ENCODE measurements at places on chromosomes 13 and 19.

DNA sequence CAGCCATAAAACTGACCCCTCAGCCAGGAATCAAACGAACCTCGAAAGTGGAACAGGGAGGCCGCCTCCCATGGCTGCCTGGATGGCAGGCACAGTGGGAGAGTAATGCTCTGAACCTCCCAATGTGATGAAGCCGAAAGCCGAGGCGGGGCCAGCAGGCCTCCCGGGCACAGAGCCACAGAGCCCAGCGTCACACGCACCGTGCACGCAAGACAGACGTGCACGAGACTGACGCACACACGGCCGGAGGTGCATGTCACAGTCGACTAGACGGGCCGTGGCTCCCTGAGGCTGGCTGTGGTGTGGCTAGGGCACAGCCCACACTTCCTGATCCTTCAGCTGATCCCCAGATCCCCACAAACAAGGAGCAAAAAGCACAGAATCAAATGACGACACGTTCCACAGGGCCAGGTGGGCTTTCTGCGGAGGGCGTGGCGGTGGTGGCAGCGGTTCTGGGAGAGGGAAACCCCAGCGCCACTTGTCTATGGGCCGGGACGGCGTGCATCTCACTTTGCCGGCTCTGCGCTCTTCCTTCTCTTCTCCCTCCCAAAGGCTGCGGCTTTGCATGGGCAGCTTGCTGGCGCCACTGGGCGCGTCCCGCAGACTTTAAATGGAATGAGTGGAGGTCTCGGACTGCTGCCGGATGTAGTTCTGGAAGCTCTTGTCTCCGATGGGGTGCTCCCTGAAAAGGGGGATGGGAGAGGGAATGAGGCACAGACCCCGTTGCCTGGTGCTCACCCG lies 5.0 kb upstream of the C13orf46 start:
- H3K27me3 ChIP-seq = no peaks in the 10 kb centered on the region
- peaks cover 43% of the 10 kb centered on the region for H3K36me3 ChIP-seq
- H3K27ac ChIP-seq = no peak overlapping the region
- no peak overlapping the region for H3K4me3 ChIP-seq

- H3K36me3 ChIP-seq = no peaks in the 10 kb centered on the region
- H3K27ac ChIP-seq = no peak overlapping the region
- no peaks in the 10 kb centered on the region for H3K4me1 ChIP-seq
- no peak for DNase-seq
- H3K27me3 ChIP-seq = no peaks in the 10 kb centered on the region
These were observed 327.0 kb upstream of the SLITRK5 start for GRCh38 chr13:87344176-87344575.

GRCh38 chr19:13064092-13064489 lies 38.6 kb downstream of the LYL1 start:
- peaks cover 28% of the 10 kb centered on the region for H3K27me3 ChIP-seq
- no peak for DNase-seq
- H3K27ac ChIP-seq = no peak overlapping the region
- H3K4me3 ChIP-seq = no peak overlapping the region

DNA sequence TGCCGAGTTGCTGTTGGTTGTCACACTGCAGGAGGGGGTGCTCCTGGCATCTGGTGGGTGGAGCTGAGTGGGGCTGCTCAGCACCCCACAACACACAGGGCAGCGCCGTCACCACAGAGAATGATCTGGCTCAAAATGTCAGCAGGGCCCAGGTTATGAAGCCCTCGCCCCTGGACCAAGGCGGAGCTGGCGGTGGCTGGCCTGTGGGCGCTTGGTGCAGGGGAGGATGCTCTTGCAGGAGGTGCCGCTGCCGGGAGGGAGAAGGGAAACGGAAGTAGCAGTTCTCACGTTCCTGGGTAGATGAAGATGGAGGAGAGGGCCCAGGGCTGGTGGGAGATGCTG lies 14.2 kb upstream of the LENG8 start:
- peaks cover 17% of the 10 kb centered on the region for H3K4me1 ChIP-seq
- no peak overlapping the region for H3K27ac ChIP-seq
- peaks cover 6% of the 10 kb centered on the region for H3K36me3 ChIP-seq
- H3K27me3 ChIP-seq = peaks cover 3% of the 10 kb centered on the region
- H3K4me3 ChIP-seq = peak overlapping the region; percentile 51
- DNase-seq = no peak

- peak; percentile 62 for DNase-seq
- peaks cover 29% of the 10 kb centered on the region for H3K27me3 ChIP-seq
- H3K36me3 ChIP-seq = no peaks in the 10 kb centered on the region
- no peak overlapping the region for H3K27ac ChIP-seq
- H3K4me1 ChIP-seq = peaks cover 15% of the 10 kb centered on the region
These were observed 4.9 kb upstream of the KLK15 start for GRCh38 chr19:50838239-50838638.

GRCh38 chr19:1783874-1784273 lies 28.2 kb downstream of the ATP8B3 start:
- no peak overlapping the region for H3K4me3 ChIP-seq
- no peak for DNase-seq
- no peaks in the 10 kb centered on the region for H3K4me1 ChIP-seq
- peaks cover 19% of the 10 kb centered on the region for H3K27me3 ChIP-seq

- DNase-seq = no peak
- no peaks in the 10 kb centered on the region for H3K4me1 ChIP-seq
- H3K27me3 ChIP-seq = peaks cover 1% of the 10 kb centered on the region
- peaks cover 10% of the 10 kb centered on the region for H3K36me3 ChIP-seq
- no peak overlapping the region for H3K4me3 ChIP-seq
- no peak overlapping the region for H3K27ac ChIP-seq
These were observed 610 bp downstream of the ZSCAN1 start for GRCh38 chr19:58034477-58034793.

DNA sequence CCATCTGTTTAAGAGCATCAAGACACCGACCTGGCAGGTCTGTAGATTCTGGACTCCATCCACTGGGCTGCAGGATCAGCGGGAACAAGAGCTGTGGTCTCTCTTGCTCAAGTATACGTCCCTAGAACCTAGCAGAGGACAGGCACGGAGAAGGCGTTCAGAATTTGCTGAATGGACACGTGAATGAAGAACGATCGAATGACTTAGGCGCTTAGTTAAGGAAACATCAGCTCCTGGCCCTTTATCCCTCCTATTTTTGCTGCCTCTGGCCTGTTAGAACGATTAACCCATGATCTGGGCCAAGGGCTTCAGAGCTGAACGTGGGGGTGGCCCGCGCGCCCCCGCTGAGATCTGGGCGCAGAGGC lies 953 bp downstream of the DZIP1 start:
- DNase-seq = peak; percentile 51
- no peak overlapping the region for H3K27ac ChIP-seq
- H3K27me3 ChIP-seq = peaks cover 60% of the 10 kb centered on the region
- peaks cover 8% of the 10 kb centered on the region for H3K4me1 ChIP-seq
- peak overlapping the region; percentile 52 for H3K4me3 ChIP-seq

DNA sequence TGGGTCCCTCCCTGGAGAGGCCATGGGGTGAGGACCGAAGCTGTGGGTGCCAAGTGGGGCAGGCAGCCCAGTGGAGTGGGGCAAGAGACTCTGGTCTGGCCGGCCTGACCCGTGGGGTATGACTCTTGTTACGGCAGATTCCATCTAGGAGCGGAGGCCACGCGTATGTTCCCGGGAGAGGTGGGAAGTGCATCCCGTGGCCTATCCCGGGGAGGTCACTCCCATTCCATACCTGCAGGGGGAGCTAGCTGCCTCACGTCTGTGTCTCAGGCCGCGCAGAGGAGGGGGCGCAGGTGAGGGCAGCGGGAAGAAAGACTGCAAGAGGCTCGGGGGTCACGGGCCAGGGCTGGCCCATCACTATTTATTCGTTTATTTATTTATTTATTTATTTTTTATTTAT lies 4.9 kb downstream of the CSNK1G2 start:
- DNase-seq = peak; percentile 76
- peak overlapping the region; percentile 27 for H3K27ac ChIP-seq
- H3K4me1 ChIP-seq = peaks cover 18% of the 10 kb centered on the region
- peaks cover 23% of the 10 kb centered on the region for H3K36me3 ChIP-seq

GRCh38 chr13:114146629-114147028 lies 14.2 kb upstream of the RASA3 start:
- H3K4me3 ChIP-seq = peak overlapping the region; percentile 41
- no peaks in the 10 kb centered on the region for H3K27me3 ChIP-seq
- H3K27ac ChIP-seq = peak overlapping the region; percentile 3
- DNase-seq = peak; percentile 74
- peaks cover 2% of the 10 kb centered on the region for H3K36me3 ChIP-seq

DNA sequence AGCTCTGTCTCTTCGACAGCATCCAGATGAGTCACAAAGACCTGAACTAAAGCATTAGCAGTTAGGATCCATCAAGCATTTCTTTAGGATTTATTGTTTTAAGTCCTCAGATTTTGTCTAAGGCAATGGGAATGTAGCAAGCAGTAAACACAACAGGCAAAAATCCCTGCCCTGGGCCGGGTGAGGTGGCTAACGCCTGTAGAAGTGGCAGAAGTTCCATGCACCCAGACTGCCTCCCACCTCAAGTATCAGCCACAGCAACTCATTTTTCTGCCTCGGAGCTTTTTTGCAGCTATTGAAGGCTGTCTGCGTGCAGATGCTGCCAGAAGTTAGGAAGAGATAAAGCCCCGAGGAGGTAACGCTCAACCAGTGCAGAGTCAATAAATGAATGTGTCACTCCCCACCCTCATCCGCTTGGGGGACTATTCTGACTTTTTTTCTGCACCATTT lies 47.1 kb upstream of the MRI1 start:
- H3K4me3 ChIP-seq = no peak overlapping the region
- H3K36me3 ChIP-seq = no peaks in the 10 kb centered on the region
- peaks cover 11% of the 10 kb centered on the region for H3K27me3 ChIP-seq
- H3K4me1 ChIP-seq = no peaks in the 10 kb centered on the region
- H3K27ac ChIP-seq = no peak overlapping the region

- no peak overlapping the region for H3K27ac ChIP-seq
- H3K4me3 ChIP-seq = peak overlapping the region; percentile 89
- peaks cover 17% of the 10 kb centered on the region for H3K4me1 ChIP-seq
- DNase-seq = no peak
These were observed 639 bp downstream of the STARD13 start for GRCh38 chr13:33284916-33285315.

- no peaks in the 10 kb centered on the region for H3K36me3 ChIP-seq
- DNase-seq = no peak
- no peaks in the 10 kb centered on the region for H3K27me3 ChIP-seq
- H3K4me3 ChIP-seq = no peak overlapping the region
These were observed 320.3 kb downstream of the SUCLA2 start for GRCh38 chr13:47680748-47681147.

- H3K4me3 ChIP-seq = peak overlapping the region; percentile 70
- peak overlapping the region; percentile 94 for H3K27ac ChIP-seq
- peaks cover 24% of the 10 kb centered on the region for H3K4me1 ChIP-seq
These were observed 8.1 kb downstream of the MRPL4 start for GRCh38 chr19:10260141-10260584.

DNA sequence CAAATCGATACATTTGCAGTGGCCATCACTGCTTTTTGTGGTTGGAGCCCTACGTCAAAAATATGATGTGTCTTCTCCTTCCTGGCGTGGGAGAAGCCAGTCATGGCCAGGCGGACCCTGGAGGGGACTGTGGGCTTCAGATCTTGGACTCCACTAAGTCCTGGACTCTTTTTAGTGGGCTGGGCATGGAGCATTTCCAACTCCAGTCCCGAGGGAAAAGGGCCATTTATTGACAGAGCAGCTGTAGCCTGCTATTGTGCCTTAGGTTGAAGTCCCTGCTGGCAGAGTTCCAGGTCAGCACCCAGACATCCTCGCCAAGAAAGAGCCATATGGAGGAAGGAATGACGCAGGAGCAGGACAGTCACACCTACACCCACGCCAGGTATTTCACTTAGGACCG lies 179.2 kb upstream of the ZNF507 start:
- no peaks in the 10 kb centered on the region for H3K36me3 ChIP-seq
- no peaks in the 10 kb centered on the region for H3K27me3 ChIP-seq
- H3K4me3 ChIP-seq = no peak overlapping the region

- peaks cover 67% of the 10 kb centered on the region for H3K27me3 ChIP-seq
- H3K4me1 ChIP-seq = peaks cover 4% of the 10 kb centered on the region
- H3K27ac ChIP-seq = no peak overlapping the region
- no peaks in the 10 kb centered on the region for H3K36me3 ChIP-seq
- DNase-seq = peak; percentile 94
- H3K4me3 ChIP-seq = no peak overlapping the region
These were observed 7.7 kb downstream of the PNMA8B start for GRCh38 chr19:46487802-46488445.

GRCh38 chr19:2523630-2524311 lies 47.8 kb downstream of the GADD45B start:
- H3K36me3 ChIP-seq = no peaks in the 10 kb centered on the region
- no peak for DNase-seq
- no peaks in the 10 kb centered on the region for H3K4me1 ChIP-seq
- no peak overlapping the region for H3K27ac ChIP-seq
- no peak overlapping the region for H3K4me3 ChIP-seq

DNA sequence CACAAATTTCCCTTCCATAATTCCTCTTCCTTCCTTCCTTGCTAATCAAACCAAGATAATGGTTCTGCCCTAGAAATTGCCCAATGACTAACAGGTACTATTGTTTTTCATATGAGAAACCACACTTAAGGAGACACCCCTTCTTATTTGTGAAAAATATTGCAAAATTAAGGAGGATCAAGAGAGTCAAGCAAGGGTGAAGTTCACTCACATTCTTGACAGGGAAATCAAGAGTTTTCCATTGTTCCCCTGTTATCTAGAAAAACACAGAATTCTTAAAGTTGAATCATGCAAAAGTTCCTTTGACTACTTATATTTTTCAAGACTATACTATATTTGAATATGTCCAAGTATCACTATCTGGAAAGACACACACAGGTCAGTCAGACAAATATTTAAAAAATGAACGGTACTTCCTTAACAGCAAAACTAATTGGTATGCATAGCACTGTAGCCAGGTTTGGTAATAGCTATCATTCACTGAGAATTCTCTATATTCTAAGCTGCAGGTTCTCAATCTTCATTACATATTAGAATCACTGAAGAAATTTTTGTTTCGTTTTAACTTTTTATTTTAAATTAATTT lies 897.2 kb downstream of the DIAPH3 start:
- H3K36me3 ChIP-seq = no peaks in the 10 kb centered on the region
- H3K27me3 ChIP-seq = no peaks in the 10 kb centered on the region
- no peaks in the 10 kb centered on the region for H3K4me1 ChIP-seq

- H3K4me3 ChIP-seq = no peak overlapping the region
- peaks cover 14% of the 10 kb centered on the region for H3K4me1 ChIP-seq
- H3K27ac ChIP-seq = peak overlapping the region; percentile 46
- peaks cover 73% of the 10 kb centered on the region for H3K36me3 ChIP-seq
These were observed 13.5 kb upstream of the PLA2G4C start for GRCh38 chr19:48123907-48124651.

GRCh38 chr19:13807421-13808021 lies 12.3 kb downstream of the ZSWIM4 start:
- H3K27me3 ChIP-seq = no peaks in the 10 kb centered on the region
- H3K27ac ChIP-seq = no peak overlapping the region
- no peak overlapping the region for H3K4me3 ChIP-seq

- no peak overlapping the region for H3K4me3 ChIP-seq
- DNase-seq = no peak
- peaks cover 39% of the 10 kb centered on the region for H3K36me3 ChIP-seq
- peak overlapping the region; percentile 13 for H3K27ac ChIP-seq
- no peaks in the 10 kb centered on the region for H3K27me3 ChIP-seq
These were observed 9.0 kb downstream of the LSM14A start for GRCh38 chr19:34181111-34181864.

- peaks cover 2% of the 10 kb centered on the region for H3K27me3 ChIP-seq
- H3K27ac ChIP-seq = no peak overlapping the region
- no peak for DNase-seq
- H3K4me1 ChIP-seq = no peaks in the 10 kb centered on the region
These were observed 320.2 kb downstream of the TBC1D4 start for GRCh38 chr13:75161804-75162203.

GRCh38 chr19:45249261-45250033 lies 1.6 kb upstream of the MARK4 start:
- peak overlapping the region; percentile 22 for H3K4me3 ChIP-seq
- H3K4me1 ChIP-seq = peaks cover 22% of the 10 kb centered on the region
- DNase-seq = peak; percentile 57
- H3K36me3 ChIP-seq = no peaks in the 10 kb centered on the region
- H3K27me3 ChIP-seq = peaks cover 6% of the 10 kb centered on the region
